MM.1S (cell line): ENCODE measurements at places on chromosomes 13 and 19.

DNA sequence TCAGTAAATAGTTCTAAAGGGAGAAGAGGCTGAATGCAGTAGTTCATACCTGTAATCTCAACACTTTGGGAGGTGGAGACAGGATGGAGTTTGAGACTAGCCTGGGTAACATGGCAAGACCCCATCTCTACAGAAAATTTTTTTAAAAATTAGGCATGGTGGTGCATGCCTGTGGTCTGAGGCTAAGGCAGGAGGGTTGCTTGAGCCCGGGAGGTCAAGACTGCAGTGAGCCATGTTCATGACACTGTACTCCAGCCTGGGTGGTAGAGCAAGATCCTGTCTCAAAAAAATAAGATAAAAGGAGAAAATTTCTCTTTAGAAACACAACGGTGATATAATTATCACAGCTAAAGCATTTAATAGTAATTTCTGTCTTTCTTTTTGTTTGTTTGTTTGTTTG, 57.1 kb downstream of the SIPA1L3 start:
- peaks cover 8% of the 10 kb centered on the region for H3K4me1 ChIP-seq
- no peaks in the 10 kb centered on the region for H3K27me3 ChIP-seq
- no peak overlapping the region for H3K4me3 ChIP-seq
- no peak for DNase-seq
- no peak overlapping the region for H3K27ac ChIP-seq

- H3K4me3 ChIP-seq: no peak overlapping the region
- no peaks in the 10 kb centered on the region for H3K36me3 ChIP-seq
- DNase-seq: no peak
- no peak overlapping the region for H3K27ac ChIP-seq
- no peaks in the 10 kb centered on the region for H3K4me1 ChIP-seq
Observed at GRCh38 chr13:47747901-47748300, 253.2 kb downstream of the SUCLA2 start.

GRCh38 chr19:57850553-57851017, 926 bp downstream of the ZNF587 start:
- H3K36me3 ChIP-seq: no peaks in the 10 kb centered on the region
- DNase-seq: no peak
- H3K27me3 ChIP-seq: no peaks in the 10 kb centered on the region
- no peaks in the 10 kb centered on the region for H3K4me1 ChIP-seq

DNA sequence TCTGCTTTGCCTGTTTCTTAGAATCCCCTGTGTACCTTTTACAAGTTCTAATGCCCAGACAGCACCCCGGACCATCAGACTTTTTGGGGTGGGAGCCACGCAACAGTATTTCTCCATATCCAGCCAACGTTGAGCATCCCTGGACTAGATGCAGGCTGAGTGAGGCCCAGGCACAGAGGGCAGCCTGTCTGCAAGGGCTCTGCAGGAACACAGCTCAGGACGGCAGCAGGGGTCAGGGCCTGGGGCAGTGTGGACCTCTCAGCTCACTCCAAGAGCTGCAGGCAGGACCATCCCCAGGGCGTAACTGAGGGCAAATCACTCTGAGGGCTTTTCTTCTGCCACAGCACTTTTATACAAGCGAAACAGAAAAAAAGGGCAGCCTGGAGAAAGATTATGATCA, 95.8 kb downstream of the DNAJC15 start:
- H3K36me3 ChIP-seq: no peaks in the 10 kb centered on the region
- no peak for DNase-seq
- H3K4me3 ChIP-seq: no peak overlapping the region

- DNase-seq: no peak
- H3K4me1 ChIP-seq: no peaks in the 10 kb centered on the region
- H3K4me3 ChIP-seq: no peak overlapping the region
- no peaks in the 10 kb centered on the region for H3K36me3 ChIP-seq
Observed at GRCh38 chr13:46871557-46871956, 25.3 kb downstream of the HTR2A start.

DNA sequence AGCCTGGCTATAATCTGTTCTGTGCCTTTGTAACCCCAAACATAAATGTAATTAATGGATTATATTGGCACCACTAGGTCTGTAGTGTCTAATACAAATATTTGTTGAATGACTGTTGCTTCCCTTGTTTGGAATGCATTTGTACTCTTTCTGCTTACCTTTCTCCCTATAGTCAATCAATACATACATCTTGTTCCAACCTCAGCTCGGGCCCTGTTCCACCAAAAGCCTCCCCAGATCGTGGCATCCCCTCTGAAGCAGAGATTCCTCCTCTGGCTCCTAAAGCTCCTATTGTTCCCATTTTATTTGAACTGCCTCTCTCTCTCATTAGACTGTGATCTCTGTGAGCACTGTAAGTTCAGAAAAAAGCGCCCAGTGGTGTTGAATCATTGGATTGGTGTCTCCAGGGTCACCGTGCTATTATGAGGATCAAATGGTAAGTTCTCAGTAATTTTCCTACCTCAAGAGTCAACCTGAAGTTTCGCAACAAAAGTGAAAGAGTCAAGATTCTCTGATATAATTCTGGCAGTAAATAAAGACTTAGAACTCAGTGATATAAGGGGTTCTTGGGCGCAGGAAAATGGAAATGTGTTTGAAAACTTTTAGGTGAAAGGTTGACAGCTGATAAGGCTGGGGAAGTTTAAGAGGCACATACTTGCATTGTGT, 151.5 kb downstream of the KLF5 start:
- DNase-seq: no peak
- H3K27me3 ChIP-seq: no peaks in the 10 kb centered on the region
- no peaks in the 10 kb centered on the region for H3K36me3 ChIP-seq
- H3K4me1 ChIP-seq: no peaks in the 10 kb centered on the region
- no peak overlapping the region for H3K4me3 ChIP-seq

DNA sequence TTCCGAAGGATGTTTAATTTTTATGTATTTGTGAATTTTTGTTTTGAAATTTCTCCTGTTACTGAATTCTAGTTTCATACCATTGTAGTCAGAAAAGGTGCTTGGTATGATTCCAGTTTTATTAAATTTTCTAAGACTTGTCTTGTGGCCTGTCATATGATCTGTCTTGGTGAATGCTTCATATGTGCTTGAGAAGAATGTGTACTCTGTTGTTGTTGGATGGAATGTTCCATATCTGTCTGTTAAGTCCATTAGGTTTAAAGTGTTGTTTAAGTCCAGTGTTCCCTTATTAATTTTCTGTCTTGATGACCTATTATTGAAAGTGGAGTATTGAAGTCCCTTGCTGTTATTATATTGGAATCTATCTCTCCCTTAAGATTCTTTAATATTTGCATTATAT, 273.9 kb downstream of the ATP8A2 start:
- H3K4me1 ChIP-seq: no peaks in the 10 kb centered on the region
- H3K27ac ChIP-seq: no peak overlapping the region
- DNase-seq: no peak

DNA sequence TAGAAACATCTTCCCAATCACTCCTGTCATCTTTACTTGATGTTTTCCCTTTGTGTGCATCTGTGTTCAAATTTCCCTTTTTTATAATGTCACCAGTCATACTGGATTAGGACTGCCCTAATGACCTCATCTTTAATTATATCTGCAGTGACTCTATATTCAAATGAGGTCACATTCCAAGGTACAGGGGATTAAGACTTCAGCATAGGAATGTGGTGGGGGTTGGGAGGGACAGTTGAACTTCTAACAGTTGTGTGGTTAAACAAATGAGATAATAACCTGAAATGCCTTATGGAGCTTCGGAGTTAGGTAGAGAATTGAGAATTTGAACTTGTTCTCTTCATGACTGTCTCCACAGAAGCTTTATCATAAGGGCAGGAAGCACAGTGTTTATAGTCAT, 23.0 kb downstream of the PAN3 start:
- no peak overlapping the region for H3K27ac ChIP-seq
- H3K4me1 ChIP-seq: no peaks in the 10 kb centered on the region
- no peaks in the 10 kb centered on the region for H3K27me3 ChIP-seq
- H3K4me3 ChIP-seq: no peak overlapping the region
- H3K36me3 ChIP-seq: no peaks in the 10 kb centered on the region

- peak; percentile 70 for DNase-seq
- H3K27me3 ChIP-seq: no peaks in the 10 kb centered on the region
- peak within 1 kb of the TSS; percentile 49 for H3K4me3 ChIP-seq
- peak within 1 kb of the TSS; percentile 31; the same call in 1 of the 2 replicates for H3K27ac ChIP-seq
Observed at GRCh38 chr13:108269601-108270328, at the start of gene TNFSF13B. TSS of gene TNFSF13B (plus strand) at chr13:108269718. CDS start at chr13:108269896, 178 bp downstream.

DNA sequence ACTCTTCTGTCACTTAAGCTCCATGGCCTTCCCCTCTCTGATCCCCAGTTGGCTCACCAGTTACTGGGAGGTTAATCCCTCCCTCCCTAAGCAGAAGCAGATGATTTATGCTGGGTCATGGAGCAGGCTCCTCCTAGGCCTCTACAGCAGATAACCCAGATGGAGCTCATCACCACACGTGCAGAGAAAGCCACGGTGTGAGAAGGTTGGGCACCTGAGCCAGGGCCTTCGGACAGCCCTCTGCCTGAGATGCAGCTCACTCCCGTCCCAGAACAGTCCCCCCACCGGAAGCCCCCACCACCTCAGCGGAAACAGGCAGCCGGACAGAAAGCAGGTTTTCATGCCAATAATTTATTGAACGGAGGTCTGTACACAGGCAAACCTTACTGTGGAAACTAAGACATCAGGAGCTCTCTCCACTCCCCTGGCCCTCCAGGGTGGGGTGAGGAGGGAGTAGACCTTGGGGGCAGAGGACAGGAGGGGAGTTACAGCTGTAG, 9.8 kb downstream of the ZNF526 start:
- H3K27me3 ChIP-seq: no peaks in the 10 kb centered on the region
- H3K36me3 ChIP-seq: no peaks in the 10 kb centered on the region; the same call in 1 of the 2 replicates
- no peak overlapping the region for H3K27ac ChIP-seq
- DNase-seq: no peak
- no peak overlapping the region for H3K4me3 ChIP-seq

DNA sequence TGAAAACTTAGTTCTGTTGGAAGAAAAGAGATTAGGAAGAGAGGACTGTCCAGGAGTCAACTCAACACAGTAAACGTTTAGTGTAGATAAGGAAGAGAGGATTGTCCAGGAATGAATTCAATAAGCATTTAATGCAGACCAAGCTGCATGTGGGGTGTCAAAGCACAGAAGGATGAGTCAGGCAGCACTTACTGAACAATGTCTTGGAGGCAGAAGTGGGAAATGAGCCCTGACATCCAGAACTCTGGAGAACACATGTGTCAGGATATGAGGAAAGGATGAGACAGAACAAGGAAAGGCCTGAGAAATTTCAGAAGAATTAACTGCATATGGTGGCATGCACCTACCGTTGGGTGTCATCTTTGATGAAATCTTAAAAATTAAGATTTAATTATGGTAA, 429.2 kb upstream of the HTR2A start:
- no peak overlapping the region for H3K27ac ChIP-seq
- no peak overlapping the region for H3K4me3 ChIP-seq
- no peak for DNase-seq
- no peaks in the 10 kb centered on the region for H3K4me1 ChIP-seq
- H3K27me3 ChIP-seq: no peaks in the 10 kb centered on the region
- H3K36me3 ChIP-seq: no peaks in the 10 kb centered on the region
